ENCODE measurements at places on chromosomes 12 and 14. TPM values are rescaled to one million over a fixed set of nuclear protein-coding genes. Genes with fewer than 3 reads are reported as not detected.

DNA sequence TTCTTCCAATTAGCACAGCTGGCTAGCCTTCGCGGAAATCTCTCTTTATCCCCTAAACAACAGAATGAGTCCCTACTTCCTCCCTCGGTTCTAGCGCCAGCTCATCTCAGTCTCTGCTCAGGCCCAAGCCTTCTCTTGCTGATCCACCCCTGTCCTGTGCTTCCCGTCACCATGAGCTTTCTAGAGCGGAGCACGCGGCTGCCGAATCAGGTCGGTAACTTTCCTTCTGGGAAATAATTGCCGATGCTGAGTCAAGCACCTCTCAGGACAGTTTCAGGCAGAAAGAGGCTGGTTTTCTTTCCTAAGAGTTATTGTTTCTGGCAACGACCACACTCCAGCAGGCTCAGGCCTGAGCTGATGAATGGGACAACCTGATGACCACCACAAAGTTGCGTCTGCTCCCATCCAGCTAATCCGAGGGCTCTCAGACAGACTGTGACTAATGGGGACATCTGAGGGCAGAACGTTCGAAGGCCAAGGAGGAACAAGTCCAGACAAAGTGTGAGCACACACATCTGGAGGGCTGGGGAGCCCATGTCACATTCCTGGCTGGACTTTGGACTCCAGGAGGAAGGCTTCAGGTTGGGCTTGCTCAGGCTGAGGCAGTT lies 13.6 kb upstream of the GPR68 start:
- H3K27ac ChIP-seq = peak overlapping the region; percentile 53
- peaks cover 32% of the 10 kb centered on the region for H3K4me1 ChIP-seq
- no peaks in the 10 kb centered on the region for H3K27me3 ChIP-seq
- H3K4me3 ChIP-seq = no peak overlapping the region
- H3K36me3 ChIP-seq = no peaks in the 10 kb centered on the region
- no peak for DNase-seq

GRCh38 chr14:62006116-62006731 lies 244.0 kb downstream of the SNAPC1 start:
- no peak overlapping the region for H3K27ac ChIP-seq
- H3K36me3 ChIP-seq = no peaks in the 10 kb centered on the region
- H3K4me3 ChIP-seq = no peak overlapping the region
- H3K4me1 ChIP-seq = no peaks in the 10 kb centered on the region

Gene KLRC1
- 0.50 TPM for total RNA-seq

- H3K4me1 ChIP-seq = no peaks in the 10 kb centered on the region
- DNase-seq = no peak
- no peaks in the 10 kb centered on the region for H3K36me3 ChIP-seq
Measured at GRCh38 chr12:130504110-130504839, 166.6 kb downstream of the PIWIL1 start.

GRCh38 chr14:90398315-90398839 lies 1.5 kb downstream of the CALM1 start:
- no peaks in the 10 kb centered on the region for H3K27me3 ChIP-seq
- peak overlapping the region; percentile 81 for H3K4me3 ChIP-seq
- H3K4me1 ChIP-seq = peaks cover 49% of the 10 kb centered on the region
- DNase-seq = peak; percentile 92

GRCh38 chr12:121939186-121939585 lies 20.8 kb downstream of the CFAP251 start:
- H3K27me3 ChIP-seq = no peaks in the 10 kb centered on the region
- peaks cover 2% of the 10 kb centered on the region for H3K36me3 ChIP-seq
- H3K4me1 ChIP-seq = no peaks in the 10 kb centered on the region
- no peak overlapping the region for H3K27ac ChIP-seq
- no peak overlapping the region for H3K4me3 ChIP-seq

GRCh38 chr14:104532191-104532555 lies 47.4 kb upstream of the C14orf180 start:
- H3K36me3 ChIP-seq = no peaks in the 10 kb centered on the region
- no peak overlapping the region for H3K4me3 ChIP-seq
- no peak for DNase-seq
- H3K27ac ChIP-seq = no peak overlapping the region
- H3K27me3 ChIP-seq = peaks cover 18% of the 10 kb centered on the region
- no peaks in the 10 kb centered on the region for H3K4me1 ChIP-seq

Measured in esophagus muscularis mucosa (tissue), 4 donors.